ENCODE measurements at places on chromosomes 3 and 15.
A peak's percentile ranks its signal among the peaks of the same experiment; 100 is the strongest.

DNA sequence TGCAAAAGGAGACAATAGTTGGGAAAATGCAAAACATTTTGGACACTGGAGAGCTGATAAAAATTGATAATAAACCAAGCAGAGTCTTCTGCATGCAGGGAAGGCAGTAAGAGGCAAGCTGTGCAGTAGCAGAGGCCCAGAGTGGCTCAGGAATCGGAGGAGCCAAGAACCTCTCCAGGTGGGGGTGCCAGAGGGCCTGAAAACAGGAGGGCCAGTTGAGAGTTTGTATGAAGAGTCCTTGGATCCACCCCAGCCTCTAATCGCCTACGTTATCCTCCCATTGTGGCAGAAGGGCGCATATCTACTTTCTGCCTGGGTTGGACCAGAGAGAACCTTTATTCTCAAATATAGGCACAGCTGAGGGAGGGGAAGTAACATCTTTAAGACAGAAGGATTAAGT lies 48.9 kb upstream of the RBP1 start:
- no peak for DNase-seq

DNA sequence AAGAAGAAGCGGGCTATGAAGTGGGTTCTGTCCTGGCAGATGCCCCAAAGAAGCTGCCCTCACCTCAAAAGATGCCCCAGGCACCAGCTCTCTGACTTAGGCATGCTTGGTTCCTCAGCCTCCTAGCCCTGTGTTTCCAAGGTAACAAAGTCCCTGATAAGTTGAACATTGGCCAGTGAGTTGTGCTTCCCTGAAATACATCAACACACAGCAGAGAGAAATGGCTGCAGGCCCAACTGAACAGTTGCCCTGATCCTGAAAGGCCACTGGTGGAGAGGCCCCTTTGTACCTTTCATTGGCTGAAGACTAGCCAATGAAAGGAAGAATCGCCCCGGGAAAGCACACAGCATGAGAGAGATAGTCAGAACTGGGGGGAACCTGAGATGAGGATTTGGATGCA lies 169.9 kb upstream of the CTNNB1 start:
- no peak for DNase-seq

DNA sequence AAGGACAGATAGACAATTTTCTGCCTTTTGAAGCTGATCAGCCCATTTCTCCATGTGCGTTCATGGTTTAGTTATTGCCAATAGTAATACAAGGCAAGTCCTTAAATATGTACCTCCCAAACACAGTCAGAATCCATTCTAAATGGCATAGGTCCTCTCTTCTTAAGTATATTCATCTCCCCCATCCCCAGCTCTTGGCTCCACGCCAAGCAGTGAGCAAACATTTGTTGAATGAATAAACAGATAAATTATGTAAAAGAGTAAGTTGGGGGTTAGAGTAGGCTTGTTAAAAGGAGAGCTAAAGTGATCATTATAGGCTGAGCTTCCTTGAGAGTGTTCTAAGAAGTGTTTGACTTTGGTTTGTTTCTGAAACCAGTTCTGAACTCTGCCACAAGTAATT lies 241.3 kb downstream of the ITPR1 start:
- DNase-seq: no peak

- peak; percentile 95 for DNase-seq
These were observed 257.2 kb upstream of the NECTIN3 start for GRCh38 chr3:110814170-110815007.

- no peak for DNase-seq
These were observed 9.9 kb downstream of the TBC1D2B start for GRCh38 chr15:78067328-78068228.

- peak; percentile 9 for DNase-seq
These were observed 1.9 kb downstream of the NFKBIZ start for GRCh38 chr3:101851072-101851770.

DNA sequence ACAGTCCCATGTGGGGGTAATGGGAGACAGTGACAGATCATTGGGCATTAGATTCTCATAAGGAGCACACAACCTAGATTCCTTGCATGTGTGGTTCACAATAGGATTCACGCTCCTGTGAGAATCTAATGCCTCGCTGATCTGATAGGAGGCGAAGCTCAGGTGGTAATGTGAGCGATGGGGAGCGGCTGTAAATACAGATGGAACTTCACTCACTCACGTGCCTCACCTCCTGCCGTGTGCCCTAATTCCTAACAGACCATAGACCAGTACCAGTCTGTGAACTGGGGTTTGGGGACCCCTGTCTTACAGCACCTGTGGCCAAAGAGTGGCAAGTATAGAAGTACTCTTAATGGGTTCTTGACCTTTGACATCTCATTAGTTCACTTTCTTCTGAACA lies 554.7 kb downstream of the FOXP1 start:
- DNase-seq: no peak

- DNase-seq: no peak
These were observed 319.0 kb downstream of the GABRB3 start for GRCh38 chr15:26453914-26454313.

DNA sequence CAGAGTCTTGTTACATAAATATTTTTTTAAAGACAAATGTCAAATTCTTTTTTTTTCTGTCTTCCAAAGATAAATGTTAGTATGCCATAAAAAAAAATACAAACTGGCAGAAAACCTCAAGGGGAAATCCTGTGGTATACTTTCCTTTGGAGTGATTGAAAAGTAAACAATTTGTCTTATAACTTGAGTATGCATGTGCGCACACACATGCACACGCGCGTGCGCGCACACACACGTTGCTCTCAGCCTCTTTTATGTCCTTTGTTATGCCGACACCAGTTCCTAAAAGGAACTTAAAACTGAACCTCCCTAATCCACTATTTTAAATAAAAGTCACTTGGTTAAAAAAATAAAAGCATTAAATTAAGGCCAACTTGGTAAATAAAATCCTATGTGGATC lies 58.1 kb downstream of the TGFBR2 start:
- DNase-seq: no peak

GRCh38 chr3:143595456-143596077 lies 252.7 kb downstream of the SLC9A9 start:
- DNase-seq: no peak

DNA sequence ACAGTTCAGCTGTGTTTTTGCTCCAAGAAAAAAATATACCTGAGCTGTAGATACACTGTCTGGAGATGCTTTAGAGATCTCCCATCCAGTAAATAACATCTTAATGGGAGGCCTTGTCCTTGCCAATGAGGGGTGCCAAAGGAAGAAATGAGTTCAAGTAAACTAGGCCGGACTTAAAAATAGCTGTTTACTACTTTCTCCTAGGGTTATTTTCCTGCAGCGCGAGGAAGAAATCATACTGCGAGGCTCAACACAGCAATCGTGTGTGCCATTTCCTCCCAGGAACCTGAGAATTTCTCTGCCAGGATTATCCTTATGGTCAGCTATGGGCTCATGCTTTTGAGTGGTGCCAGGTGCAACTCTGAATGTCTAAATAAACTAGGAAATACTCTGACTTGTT lies 71.9 kb downstream of the CMTM8 start:
- no peak for DNase-seq

DNA sequence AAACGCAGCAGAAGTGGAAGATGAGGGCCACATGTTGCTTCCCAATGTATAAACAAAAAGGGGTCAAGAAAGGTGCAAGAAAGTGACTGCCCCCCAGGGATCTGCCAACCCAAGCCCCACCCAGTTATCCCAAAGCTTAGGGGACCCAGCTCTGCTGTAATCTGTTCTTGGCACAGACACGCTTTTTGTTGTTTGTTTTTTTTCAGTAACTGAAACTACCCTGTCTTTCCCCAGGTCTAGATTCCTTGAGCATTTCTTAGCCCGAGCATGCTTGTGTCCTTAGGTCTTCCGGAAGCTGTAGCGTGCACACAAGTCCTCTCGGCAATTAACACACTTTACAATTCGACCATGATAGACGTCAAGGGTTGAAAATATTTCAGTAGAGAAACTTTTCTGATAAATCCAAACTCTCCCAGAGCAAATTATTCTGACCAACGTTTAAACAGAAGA lies 8.5 kb upstream of the PPARG start:
- DNase-seq: no peak

GRCh38 chr3:105518806-105519418 lies 152.2 kb downstream of the ALCAM start:
- DNase-seq: peak; percentile 66

GRCh38 chr15:35911052-35911777 lies 365.2 kb upstream of the DPH6 start:
- DNase-seq: no peak

DNA sequence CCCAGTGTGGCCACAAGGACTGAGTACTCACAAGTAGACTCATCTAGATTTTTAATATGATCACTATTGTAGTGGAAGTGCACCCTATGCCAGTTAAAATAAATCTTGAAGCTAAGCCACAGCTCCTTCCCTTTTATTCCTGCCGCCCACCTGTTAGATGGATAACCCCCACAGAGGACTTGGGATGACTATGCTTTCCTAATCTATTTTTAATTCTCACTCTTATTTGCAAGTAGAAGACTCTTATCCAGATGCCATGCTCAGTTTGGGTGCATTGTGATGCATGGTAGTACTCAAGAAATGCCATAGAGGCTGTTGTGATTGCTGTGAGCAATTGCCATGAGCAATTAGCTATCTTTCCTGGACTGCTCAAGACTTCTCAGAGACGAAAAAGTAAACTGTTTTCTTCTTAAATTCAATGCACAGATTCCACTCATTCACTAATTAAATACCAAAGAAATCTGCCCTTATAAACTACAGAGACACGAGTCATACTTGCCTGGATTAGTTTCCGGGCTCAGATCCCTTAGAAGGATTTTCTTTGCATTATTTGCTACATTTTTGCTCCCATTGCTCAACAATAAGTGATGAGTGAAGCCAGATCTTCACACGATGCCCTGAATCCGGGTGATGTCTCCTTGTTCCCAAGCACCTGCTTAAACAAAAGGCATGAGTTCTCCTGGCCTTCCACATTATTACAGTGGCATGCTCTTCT lies 472.1 kb downstream of the SOX2 start:
- peak; percentile 41 for DNase-seq

- DNase-seq: no peak
These were observed 7.6 kb downstream of the TLNRD1 start for GRCh38 chr15:81008312-81008711.

DNA sequence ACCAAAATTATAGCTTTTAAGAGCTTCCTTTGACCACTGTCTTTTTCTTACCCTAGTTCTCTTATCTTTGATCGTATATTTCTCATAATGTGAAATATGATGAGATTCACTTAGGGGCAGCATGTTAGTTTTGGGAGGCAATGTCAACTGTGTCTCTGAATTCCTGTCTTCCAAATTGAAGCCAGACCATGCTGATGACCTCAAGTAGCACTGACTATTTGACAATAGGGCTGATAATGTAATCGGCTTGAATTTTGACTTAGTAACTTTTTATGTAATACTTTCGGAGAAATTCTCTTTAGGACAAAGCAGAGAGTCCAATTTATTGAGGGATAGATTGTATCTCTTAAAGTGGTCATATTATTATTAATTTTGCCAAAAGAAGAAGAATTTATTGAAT lies 295.4 kb upstream of the TPRG1 start:
- DNase-seq: no peak

DNA sequence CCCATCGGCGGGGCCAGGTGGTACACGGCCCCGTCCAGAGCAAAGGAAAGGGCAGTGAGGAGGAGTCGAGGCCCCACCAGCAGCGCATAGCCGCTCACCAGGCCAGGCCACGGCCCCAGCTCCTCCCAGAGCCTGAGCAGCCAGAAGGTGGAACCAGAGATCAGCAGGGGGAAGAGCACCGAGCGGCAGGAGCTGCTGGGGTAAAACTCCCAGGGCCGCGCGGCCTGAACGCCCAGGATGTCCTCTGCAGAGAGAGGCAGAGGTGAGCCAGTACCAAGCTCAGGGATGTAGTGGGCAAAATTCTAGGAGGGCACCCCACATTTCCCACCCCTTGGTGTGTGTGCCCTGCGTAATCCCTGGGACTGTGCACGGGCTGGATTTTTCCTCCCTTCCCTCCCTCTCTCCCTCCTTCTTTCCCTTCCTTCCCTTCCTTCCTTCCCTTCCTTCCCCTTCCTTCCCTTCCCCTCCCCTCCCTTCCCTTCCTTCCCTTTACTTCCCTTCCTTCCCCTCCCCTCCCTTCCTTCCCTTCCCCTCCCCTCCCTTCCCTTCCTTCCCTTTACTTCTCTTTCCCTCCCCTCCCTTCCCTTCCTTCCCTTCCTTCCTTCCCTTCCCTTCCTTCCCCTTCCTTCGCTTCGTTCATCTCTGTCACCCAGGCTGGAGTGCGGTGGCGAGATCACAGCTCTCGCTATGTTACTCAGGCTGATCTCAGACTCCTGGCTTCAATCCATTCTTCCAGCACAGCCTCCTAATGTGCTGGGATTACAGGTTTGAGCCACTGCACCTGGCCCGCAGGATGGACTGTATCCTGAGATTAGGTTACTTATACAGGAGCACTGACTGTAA lies 6.3 kb upstream of the NCBP2 start:
- no peak for DNase-seq

DNA sequence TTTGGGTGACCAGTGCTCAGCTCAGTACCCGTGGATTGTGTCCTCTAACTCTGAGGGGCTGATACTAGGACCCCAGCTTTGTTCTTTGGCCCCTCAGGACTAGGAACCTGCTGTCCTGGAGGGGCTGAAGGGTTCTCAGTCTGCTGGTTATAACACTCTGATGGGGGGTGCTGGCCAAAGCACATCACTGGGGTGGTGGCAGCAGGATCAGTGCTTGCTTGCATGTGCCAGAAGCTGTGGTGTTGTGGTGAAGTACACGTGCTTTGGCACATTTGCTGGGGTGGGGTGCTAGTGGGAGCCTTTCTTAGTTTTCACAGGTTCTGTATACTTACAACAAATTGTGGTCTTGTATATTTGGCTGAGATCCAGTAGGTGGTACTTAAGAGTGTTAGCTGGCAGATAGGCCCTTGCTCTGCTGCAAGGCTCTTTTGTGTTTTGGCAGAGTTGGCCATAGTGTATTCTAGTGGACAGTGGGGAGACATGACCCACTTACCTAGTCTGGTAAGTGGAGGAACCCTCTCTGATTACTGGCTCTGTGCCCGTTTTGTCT lies 344.3 kb downstream of the EDEM1 start:
- DNase-seq: no peak

DNA sequence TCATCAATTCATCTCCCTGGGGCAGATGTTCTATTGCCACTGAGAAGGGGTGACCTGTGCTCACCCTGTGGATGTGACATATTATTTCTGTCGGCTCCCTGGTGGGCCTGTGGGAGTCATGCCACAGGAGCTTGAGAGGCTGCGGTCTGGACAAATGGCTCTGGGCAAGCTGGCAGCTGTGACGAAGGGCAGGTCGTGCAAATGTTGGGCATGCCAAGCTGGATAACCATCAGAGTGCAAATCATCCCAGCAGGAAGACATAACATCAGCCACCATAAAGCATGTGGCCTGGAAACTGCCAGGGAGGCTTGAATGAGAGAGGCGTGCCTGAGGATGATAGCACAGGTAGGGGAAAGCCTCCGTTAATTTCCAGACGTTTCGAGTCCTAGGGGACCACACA lies 45.3 kb upstream of the FAM3D start:
- no peak for DNase-seq
